MV-4-11 (cell line): ENCODE measurements at places on chromosomes 6 and 20.

- DNase-seq: no peak
Observed at GRCh38 chr6:137829641-137830083, 37.4 kb upstream of the TNFAIP3 start.

DNA sequence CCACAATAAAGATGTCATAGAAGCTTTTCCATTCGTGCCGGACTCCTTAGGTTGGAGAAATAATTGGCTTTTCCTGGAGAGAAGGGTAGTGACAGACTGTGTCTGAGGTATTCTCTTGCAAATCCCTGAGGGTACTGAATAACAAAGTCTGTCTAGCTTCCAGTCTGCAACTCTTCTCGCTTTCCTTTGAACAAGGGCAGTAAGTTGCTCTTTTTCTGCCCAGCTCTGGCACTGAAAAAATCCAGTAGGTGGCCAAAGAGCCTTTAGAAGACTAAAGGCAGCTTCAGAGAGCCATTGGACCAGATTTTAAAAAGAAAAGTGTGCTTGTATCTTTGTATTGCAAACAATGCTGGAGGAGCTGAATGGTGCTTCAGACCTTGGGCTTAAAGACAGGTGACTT is 20.7 kb upstream of the RREB1 start:
- peak; percentile 31 for DNase-seq

DNA sequence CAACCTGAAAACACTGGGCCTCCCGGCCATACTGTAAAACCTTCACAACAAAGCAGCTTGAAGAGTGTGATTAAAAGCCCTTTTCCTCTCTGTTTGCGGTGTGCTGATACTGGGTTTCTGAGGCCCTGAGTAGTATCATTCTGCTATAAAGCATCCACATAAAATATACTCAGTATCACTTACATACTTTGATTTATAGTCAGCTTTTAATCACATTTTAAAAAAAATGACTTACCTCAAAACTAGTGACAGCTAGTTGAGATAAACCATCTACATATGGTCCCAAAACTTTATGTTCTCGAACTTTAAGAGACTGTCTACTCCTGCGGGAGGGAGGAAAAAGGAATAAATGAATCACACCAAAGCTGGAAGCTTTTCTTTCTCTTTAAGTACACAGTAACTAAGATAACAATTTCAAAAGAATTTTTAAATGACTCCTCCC is 135.7 kb downstream of the KIF13A start:
- DNase-seq: no peak

GRCh38 chr6:119978274-119978889 is 628.8 kb upstream of the MAN1A1 start:
- DNase-seq: peak; percentile 17

DNA sequence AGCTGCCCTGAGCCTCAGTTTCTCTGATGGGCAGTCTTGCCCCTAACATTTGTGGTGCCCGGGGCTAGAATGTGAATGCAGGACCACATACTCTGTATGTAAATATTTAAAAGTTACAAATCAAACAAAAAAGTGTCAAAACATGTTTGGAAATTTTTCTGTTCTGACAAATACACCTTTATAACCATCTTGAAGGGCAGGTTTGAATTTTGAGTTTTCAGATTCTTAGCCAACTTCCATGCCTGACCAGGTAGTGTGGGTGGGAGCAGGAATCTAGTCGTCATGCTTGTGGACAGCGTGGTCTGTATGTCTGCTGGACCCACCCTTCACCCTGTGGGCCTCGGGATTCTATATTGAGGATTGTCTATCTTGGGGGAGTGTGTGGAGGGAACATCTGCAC is 325.1 kb downstream of the SOX4 start:
- no peak for DNase-seq

DNA sequence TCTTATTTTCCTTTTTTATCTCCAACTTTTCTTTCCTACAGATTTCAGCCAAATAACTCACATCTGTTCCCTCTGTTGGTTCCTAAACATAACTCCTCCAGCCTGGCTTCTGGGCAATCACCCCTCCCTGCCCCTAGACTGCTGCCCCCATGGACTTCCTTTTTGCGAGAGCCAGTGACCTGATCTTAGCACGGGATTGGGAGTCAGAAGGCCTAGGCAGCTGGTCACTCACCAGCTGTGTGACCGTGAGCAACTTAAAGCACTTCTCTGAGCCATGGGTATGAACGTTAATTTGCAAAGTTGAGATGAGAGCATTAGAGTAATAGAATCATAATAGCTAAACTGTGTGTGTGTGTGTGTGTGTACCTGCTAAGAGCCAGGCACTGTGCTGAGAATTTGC is 4.5 kb upstream of the MMP9 start:
- peak; percentile 31 for DNase-seq

GRCh38 chr6:138161088-138161337 is 726 bp upstream of the ARFGEF3 start:
- no peak for DNase-seq

GRCh38 chr6:25346064-25346463 is 66.9 kb downstream of the CARMIL1 start:
- peak; percentile 53 for DNase-seq

GRCh38 chr6:19438566-19439353 is 398.4 kb upstream of the ID4 start:
- no peak for DNase-seq

DNA sequence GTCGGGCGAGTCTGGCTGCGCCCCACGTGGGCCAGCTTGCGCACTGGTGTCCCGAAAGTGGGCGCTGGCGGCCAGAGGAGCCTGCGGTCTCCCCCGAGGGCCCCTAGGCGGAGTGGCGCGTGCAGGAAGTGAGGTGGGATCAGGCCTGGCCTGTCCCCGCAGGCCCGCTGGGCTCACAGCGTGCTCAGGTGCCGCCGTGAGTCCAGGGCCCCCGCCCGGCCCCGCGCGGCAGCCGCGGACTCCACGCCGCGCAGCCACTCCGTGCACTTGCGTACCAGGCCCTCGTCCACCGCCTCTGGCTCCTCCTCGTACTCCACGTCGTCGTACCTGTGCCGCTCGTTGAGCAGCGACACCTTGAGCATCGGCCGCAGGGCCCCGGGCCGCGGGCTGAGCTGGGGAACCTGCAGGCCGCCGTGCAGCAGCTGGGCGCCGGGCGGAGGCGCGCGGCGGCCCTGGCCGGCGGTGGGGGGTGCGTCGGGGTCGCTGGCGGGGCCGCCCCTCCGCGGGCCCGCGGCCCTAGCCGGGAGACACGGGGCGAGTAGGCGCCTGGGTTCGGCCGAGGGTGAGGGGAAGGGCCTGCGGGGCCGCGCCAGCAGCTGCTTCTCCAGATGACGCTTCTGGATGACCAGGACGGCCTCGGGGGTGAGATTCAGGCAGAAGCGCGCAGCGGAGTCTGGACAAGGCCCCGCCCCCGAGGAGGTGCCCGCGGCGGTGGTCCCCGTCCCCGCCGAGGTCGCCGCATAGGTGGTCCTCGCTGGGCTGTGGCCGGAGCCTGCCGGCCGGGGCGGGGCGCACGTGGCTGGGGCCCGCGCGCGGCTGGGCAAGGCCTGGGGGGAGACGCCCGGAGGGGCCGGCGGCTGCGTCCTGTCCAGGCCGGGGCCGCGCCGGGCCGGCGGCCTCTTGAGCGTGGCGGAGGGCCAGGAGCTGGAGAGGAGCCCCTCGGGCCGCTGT is 835 bp downstream of the PRR18 start:
- DNase-seq: no peak

DNA sequence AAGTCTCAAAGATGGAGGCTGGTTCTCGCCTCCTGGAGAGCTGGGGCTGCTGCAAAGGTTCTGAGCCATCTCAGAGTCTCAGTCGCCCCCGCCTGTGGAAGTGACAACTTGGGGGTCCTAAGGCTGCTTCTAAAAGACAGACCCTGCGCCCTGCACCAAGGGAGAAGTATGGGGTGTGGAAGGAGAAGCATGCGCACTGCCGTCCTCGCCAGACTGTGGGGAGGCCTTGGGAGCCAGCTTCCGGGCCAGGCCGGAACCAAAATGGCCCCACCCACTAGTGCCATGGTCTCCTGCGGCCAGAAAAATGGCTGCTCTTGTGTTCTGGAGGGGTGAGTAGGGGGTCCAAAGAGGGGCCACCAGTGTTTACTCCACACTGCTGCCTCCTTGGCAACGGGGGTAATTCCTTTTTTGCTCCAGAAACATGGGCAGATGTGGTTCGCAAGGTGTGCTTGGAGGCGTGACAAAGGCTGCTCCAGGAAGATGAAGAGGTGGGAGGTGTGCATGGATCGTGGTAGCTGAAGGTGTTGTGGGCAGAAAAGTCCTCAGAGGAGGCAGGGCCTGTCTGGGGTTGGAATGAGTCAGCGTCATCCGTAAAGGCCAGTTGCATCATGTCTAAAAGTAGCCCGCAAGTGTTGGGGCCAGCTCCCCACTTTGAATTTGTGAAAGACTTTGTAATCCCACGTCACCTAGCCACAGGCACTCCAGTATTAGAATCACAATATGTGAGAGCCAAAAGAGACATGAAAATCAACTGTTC is 329.8 kb upstream of the SOX4 start:
- peak; percentile 85 for DNase-seq

DNA sequence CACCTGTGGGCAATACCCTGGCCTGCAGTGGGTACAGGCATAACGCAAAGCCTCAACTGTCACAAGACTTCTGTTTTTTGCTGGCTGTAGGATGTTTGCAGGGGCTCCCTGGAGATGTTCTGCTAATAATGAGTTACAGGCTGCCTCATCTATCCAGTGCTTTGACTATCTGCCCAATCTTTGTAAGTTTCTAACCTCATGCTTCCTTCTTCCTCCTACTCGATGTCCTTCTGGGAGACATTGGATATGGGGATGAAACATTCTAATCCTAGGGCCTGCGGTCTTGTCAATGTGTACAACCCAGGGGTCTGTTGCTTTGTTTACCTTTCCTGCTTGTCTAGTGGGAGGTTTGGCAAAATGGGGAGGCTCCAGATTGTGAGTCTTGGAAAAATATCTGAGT is 136.8 kb upstream of the TCF21 start:
- DNase-seq: no peak

GRCh38 chr6:12955956-12956355 is 239.4 kb downstream of the PHACTR1 start:
- DNase-seq: no peak

DNA sequence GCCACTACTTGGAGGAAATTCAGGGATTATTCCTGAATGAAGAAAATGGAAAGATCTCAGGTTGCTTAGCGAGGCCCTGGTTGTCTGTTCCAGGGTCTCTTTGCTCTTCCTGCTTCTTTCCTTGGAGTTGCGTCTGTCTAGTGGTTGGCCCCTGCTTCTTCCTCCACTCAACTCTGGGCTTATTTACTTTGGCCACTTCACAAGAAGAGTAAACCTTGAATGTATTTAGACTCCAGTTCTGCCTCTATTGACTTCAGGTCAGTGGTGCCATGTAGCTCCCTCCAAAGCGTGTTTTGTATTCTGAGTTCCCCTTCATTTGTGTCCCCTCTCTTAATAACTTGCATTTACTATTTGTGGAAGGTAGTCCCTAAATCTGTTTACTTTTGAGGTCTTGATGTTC is 456.5 kb downstream of the UTRN start:
- DNase-seq: no peak

DNA sequence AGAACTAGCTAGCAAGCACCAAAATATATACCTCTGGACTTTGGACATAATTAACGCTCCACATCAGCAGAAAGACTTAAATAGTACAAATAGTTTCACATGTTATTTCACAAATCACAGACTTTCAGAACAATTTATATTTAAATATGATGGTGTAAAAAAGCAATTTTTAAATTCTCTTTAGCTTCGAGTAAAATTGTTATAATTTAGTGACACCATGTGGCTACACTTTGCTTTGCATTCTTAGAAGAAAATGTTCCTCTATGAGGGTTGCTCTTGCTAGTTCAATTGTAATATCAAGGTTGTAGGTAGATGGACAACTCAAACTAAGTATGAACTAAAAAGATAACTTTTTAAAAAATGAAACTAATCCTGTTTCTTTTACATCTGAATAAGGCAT is 69.0 kb downstream of the BTBD9 start:
- no peak for DNase-seq

GRCh38 chr6:119231394-119231793 is 118.2 kb downstream of the MAN1A1 start:
- no peak for DNase-seq

DNA sequence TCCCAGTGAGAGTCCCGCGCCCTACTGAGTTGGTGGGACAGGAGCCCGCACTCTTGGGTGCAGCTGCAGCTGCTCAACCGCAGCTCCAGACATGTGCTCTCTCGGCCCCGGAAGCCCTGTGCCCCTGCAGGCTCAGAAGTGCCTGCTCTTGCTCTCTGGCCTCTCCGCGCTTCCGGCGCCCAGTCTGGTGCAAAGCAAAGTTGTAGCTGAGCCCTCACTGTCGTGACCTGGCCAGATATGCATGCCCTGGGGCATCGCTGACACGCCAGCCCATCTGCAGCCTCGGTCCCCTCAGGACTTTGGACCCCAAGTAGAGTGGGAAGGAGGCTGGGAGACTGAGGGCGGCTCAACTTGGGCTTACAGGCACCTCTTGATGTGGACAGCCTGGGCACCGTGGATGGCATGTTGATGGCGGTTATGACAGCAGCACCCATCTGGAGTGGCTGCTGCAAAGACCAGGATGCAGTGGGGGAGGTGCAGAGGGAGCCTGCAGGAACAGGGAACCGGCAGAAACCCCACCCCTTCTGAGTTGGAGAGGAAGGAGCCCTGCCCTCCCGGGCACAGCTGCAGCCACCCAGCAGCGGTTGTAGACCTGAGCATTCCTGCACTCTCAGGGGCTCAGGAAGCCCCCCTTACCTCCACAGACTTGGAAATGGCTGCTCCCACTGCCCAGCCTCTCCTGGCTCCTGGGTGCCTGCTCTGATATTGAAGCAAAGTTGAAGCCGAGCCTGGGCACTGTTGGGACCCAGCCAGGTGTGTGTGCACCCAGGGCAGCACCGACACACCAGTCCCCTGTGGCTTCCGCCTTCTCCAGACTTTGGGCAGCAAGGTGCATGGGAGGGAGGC is 462.6 kb downstream of the TBC1D32 start:
- no peak for DNase-seq

- peak; percentile 83 for DNase-seq
Observed at GRCh38 chr6:118810420-118811027, 83.4 kb upstream of the ASF1A start.
